Aorta (tissue), 5 donors: ENCODE measurements at places on chromosomes 13 and 19.

- H3K4me1 ChIP-seq: no peaks in the 10 kb centered on the region
- no peaks in the 10 kb centered on the region for H3K27me3 ChIP-seq
- H3K27ac ChIP-seq: no peak overlapping the region
- no peaks in the 10 kb centered on the region for H3K36me3 ChIP-seq
- H3K4me3 ChIP-seq: no peak overlapping the region
- no peak for DNase-seq
These were observed 283.3 kb downstream of the DIAPH3 start for GRCh38 chr13:59880468-59880867.

DNA sequence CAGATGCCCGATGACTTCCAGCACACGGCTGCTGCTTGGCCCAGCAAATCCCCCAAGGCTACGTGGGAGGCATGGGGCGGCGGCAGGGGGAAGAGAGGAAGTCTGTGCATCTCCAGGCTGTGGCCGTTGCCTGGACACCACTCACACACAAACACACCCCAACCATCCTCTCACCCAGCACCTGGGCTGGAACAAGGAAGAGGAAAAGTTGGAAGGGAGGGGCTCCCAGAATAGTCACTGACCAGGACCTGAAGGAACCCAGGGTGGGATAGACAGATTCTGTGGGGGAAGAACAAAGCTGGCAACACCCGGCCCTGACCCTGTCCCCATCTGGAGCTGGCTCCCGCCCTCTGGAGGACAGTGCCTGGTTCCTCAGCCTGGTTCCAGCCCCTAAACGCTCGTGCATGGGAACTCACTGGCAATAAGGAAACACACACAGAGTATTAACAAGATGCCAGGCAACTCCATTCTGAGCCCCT lies 11.2 kb downstream of the PPP6R1 start:
- H3K4me3 ChIP-seq: no peak overlapping the region
- H3K4me1 ChIP-seq: no peaks in the 10 kb centered on the region
- DNase-seq: peak; percentile 56
- peaks cover 3% of the 10 kb centered on the region for H3K36me3 ChIP-seq
- no peak overlapping the region for H3K27ac ChIP-seq

DNA sequence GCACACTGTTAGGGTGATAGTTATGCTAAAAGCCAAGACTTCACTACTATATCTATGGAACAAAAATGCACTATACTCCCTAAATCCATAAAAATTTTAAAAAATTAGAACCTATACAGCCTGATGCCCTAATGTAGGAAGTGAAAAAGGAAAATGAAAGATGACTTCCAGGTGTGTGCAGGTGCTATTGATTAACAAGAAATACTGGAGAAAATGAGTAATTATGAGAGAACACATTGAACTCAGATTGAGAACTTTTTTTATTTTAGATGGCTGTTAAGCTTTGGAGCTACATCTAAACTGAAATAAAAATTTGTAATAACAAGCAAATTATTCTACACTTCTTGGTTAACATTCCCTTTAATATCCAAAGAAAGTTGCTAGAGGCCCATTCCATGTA lies 1015.7 kb downstream of the PCDH9 start:
- H3K27ac ChIP-seq: no peak overlapping the region
- no peak for DNase-seq
- no peak overlapping the region for H3K4me3 ChIP-seq
- no peaks in the 10 kb centered on the region for H3K4me1 ChIP-seq
- H3K36me3 ChIP-seq: no peaks in the 10 kb centered on the region

DNA sequence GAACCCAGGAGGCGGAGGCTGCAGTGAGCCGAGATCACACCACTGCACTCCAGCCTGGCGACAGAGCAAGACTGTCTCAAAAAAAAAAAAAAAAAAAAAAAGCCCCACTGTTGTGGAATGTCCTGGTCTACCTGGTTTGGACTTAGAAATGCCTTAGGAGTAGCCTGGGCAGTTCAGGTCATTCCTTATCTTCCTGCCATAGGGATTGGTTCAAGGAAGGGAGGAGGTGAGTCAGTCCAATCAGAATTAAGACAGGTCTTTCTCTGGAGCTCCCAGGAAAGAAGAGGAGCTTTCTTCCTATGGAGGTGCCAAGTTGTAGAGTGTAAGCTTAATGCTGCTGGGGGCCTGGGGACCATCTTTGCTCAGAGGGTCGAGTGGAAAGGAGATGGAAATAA lies 44.8 kb downstream of the SIPA1L3 start:
- H3K27ac ChIP-seq: no peak overlapping the region
- H3K36me3 ChIP-seq: no peaks in the 10 kb centered on the region
- H3K4me1 ChIP-seq: no peaks in the 10 kb centered on the region

DNA sequence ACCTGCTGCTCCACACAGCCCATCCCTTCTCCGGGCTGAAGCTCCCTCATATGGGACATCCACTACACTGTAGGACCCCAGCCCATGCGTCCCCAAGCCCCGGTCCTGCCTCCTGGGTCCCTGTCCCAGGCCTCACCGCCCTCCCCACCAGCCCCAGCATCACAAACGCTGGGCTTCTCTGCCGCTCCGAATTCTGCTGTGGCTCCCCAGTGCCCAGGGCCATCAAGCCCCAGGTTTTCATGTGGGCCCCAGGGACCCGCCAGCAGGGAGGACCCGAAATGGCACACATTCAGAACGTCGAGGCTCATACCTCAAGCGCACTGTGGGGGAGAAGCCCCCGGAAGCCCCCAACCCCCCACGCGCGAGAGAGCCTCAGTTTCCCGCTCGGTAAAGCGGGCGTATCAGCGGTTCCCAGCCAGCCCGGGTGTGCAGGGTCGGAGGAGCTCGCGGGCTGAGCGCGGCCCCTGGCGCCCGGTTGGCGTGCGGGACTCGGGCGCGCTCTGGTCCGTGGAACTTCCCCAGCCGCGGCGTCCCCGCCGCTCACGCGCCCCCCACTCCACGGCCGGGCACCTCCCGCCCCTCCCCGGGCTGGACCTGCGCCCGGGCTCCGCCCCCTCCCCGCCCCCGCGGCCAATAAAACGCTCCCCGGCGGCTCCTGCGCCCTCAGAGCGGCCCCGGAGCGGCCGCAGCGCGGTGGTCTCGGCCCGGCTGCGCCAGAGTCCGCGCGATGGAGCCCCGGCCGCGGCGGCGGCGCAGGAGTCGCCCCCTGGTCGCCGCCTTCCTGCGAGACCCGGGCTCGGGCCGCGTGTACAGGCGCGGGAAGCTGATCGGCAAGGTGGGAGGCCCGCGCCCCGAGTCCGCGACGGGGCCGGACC lies at the start of gene PLK5:
PLK5 (plus strand) TSS at position 666 of the 875 bp plus-strand sequence. CDS start 2,920 bp downstream, outside the sequence.
- no peaks in the 10 kb centered on the region for H3K36me3 ChIP-seq
- H3K27me3 ChIP-seq: no peaks in the 10 kb centered on the region
- H3K27ac ChIP-seq: no peak within 1 kb of the TSS
- no peaks in the 10 kb centered on the region for H3K4me1 ChIP-seq
- no peak for DNase-seq
- H3K4me3 ChIP-seq: no peak within 1 kb of the TSS

DNA sequence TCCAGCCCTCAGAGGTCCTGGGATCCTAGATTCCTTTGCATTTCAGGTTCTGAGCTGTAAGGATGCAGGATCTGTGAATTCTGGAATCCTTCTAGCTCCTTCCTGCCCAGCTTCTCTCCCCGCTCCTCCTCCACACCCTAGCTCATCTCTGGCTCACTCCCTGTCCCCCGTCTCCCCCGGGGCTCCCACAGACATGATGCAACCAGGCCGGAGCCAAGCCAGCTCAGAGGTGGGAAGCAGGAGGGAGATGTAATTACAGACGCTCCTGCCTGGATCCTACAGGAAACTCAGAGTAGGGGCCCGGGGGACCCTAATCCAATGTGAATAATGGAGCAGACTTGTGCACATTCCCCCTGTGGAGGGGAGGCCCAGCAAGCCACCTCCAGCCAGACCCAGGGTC lies 4.5 kb downstream of the GNG8 start:
- no peaks in the 10 kb centered on the region for H3K4me1 ChIP-seq
- H3K27ac ChIP-seq: no peak overlapping the region
- DNase-seq: no peak
- H3K4me3 ChIP-seq: no peak overlapping the region
- H3K36me3 ChIP-seq: no peaks in the 10 kb centered on the region
- no peaks in the 10 kb centered on the region for H3K27me3 ChIP-seq

- peak; percentile 42 for DNase-seq
- no peaks in the 10 kb centered on the region for H3K36me3 ChIP-seq
- H3K27ac ChIP-seq: no peak overlapping the region
- no peak overlapping the region for H3K4me3 ChIP-seq
These were observed 309.2 kb downstream of the ZNF536 start for GRCh38 chr19:30681162-30682100.

DNA sequence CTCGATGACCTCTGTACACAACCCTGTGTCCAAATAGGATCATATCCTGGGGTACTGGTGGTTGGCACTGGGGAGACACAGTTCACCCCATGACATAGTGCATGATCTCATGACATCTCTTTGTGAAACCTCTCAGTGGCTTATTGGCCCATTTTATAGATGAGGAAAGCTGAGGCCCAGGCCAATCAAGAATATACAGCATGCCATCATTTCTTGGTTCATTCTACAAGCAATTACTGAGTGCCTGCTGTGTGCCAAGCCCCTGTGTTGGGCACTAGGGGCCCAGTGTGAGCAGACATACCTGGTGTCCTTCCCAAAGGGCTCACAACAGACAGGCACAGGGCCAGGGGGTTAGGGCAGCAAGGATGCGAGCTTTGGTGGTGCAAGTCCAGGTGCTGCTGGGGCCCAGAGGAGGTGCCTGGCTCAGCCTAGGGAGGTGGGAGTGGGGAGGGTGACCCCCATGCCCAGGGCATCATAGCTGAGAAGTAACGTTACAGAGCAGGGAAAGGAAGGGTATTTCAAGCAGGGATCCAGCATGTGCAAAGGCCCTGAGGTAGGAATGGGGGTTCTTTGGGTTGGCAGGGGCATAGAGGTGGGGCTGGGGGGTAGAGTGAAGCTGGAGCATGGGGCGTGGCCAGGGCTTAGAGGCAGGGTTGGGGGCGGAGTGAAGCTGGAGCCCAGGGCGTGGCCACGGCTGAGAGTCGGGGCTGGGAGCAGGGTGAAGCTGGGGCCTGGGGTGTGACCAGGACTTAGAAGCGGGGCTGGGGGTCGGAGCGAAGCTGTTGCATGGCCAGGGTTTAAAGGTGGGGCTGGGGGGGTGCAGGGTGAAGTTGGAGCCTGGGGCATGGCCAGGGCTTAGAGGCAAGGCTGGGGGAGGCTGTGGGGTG lies 20.7 kb downstream of the COLGALT1 start:
- no peak overlapping the region for H3K4me3 ChIP-seq
- H3K27me3 ChIP-seq: no peaks in the 10 kb centered on the region
- DNase-seq: no peak
- H3K27ac ChIP-seq: no peak overlapping the region

GRCh38 chr19:12230751-12231733 lies 63.6 kb downstream of the ZNF44 start:
- H3K4me3 ChIP-seq: no peak overlapping the region
- no peak overlapping the region for H3K27ac ChIP-seq
- no peaks in the 10 kb centered on the region for H3K27me3 ChIP-seq

- no peaks in the 10 kb centered on the region for H3K4me1 ChIP-seq
- H3K4me3 ChIP-seq: no peak overlapping the region
- no peak for DNase-seq
- H3K27ac ChIP-seq: no peak overlapping the region
These were observed 424.1 kb upstream of the DACH1 start for GRCh38 chr13:72290962-72291681.

- H3K27me3 ChIP-seq: no peaks in the 10 kb centered on the region
- no peaks in the 10 kb centered on the region for H3K4me1 ChIP-seq
- no peak overlapping the region for H3K4me3 ChIP-seq
- peak; percentile 94 for DNase-seq
- H3K27ac ChIP-seq: peak overlapping the region; percentile 14
These were observed 9.1 kb downstream of the SPACA6 start for GRCh38 chr19:51702103-51702824.

GRCh38 chr13:31046711-31047279 lies 114.3 kb downstream of the TEX26 start:
- no peak overlapping the region for H3K4me3 ChIP-seq
- no peak overlapping the region for H3K27ac ChIP-seq
- H3K36me3 ChIP-seq: no peaks in the 10 kb centered on the region
- DNase-seq: no peak

DNA sequence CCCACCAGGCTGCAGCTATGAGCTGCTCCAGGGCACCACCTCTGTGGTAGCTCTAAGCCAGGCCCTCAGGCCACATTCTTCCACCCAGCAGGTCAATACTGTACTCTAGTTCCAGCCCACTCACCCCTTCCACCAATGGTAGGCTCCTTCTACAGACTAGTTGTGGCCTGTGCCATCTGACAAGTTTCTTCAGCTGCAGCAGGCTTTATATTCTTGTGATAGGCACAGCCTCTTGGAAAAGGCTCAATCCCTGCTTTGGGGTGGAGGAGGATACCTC lies 8.5 kb downstream of the MICU2 start:
- H3K27ac ChIP-seq: no peak overlapping the region
- H3K4me1 ChIP-seq: no peaks in the 10 kb centered on the region
- H3K27me3 ChIP-seq: no peaks in the 10 kb centered on the region
- H3K36me3 ChIP-seq: no peaks in the 10 kb centered on the region

DNA sequence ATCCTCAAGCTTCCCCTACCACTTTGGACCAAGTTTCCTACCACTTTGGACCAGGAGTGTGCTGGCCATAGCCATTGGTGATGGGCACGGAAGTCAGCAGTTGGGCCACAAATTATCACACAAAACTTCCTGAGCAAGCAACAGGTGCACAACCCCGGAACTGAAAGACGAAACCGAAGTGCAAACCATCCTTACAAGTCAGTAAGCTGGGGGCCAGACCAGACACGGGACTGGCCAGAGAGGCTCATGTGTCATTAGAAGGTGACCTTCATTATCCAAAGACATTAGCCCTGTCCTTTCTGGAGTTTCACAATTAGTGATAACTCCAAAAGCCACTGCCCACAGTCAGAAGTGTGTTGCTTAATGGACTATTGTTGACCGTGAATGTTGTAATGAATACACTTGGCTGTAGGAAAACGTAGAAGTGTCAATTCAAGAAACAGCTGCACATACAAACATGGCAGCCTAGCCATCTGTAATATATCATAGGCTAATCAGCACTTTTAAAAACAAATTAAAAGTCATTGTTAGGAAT lies 244.1 kb upstream of the IRS2 start:
- H3K36me3 ChIP-seq: no peaks in the 10 kb centered on the region
- no peak overlapping the region for H3K27ac ChIP-seq
- H3K27me3 ChIP-seq: no peaks in the 10 kb centered on the region
- H3K4me1 ChIP-seq: peaks cover 2% of the 10 kb centered on the region
- H3K4me3 ChIP-seq: no peak overlapping the region

DNA sequence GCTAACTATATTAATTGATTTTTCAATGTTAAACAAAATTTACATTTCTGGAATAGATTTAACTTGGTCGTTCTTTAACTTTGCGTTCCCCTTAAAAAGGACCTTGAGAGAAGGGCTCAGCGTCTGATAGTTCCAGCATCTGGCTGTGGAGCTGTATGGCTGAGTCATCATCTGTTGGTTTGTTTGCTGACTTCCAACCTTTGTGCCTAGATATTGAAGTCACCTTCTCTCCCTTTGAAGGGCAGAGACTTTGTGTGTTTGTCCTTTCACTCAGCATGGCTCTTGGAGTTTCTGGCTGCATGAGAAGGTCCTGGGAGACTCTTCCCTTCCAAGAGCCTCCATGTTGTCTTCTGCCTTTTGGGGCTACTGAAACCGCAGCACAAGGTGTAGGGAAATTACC lies 16.6 kb upstream of the IRS2 start:
- no peak for DNase-seq
- no peak overlapping the region for H3K27ac ChIP-seq
- H3K4me1 ChIP-seq: no peaks in the 10 kb centered on the region
- H3K4me3 ChIP-seq: no peak overlapping the region
- no peaks in the 10 kb centered on the region for H3K36me3 ChIP-seq
